ENCODE measurements at places on chromosomes 7 and 10.

DNA sequence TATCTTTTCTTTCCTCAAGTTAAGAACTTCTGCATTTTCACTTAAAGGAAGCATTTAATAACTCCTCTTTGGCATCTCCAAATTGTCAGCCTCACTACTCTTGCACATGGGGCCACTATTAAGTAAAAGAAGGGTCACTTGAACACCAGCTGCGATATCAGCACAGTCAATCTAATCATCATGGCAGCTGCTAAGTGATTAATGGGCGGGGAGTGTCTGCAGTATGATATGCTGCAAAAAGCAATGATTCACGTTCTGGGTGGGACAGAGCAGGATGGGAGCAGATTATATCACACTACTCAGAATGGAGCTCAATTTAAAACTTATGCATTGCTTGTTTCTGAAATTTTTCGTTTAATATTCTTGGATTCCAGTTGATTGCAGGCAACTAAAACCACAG lies 447.4 kb upstream of the PFKP start:
- no peak for DNase-seq

DNA sequence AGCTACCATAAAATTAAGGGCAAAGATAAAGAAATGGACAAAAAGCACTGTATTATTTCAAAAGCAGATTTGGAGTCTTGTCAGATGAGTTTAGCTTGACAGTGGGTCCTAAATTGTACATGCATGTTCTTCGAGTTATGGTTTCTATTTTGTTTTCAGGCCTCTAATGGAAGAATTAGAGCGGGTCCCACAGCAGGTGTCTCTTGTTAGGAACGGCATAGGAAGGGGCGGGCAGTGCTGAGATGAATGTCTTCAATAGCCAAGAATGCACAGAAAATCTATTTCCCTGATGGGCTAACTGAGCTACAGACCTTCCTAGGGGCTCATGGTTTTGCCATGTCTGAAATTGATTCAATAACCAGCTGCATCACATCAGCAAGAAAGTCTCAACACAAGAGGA lies 304.4 kb downstream of the FRMD4A start:
- no peak for DNase-seq

DNA sequence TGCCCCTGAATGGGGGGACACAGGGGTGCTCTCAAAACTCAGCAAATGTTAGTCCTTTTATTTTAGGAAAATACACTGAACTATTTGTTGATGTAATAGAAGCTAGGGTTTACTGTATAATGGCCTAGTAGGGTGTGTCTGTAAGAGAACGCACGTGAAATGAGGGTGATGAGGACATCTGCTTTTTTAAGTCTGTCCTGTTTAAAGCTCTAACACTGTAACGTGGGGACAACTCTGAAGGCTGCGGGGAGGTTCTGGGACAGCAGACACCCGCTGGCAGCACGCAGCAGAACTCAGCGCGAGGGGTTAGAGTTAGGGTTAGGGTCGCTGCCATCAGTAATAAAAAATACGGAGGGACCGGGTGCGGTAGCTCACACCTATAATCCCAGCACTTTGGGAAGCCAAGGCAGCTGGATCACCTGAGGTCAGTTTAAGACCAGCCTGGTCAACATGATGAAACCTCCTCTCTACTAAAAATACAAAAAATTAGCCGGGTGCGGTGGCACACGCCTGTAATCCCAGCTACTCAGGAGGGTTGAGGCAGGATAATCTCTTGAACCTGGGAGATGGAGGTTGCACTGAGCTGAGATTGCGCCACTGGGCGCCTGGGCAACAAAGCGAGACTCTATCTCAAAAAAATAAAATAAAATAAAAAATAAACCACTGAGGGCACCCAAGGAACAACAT lies 98.0 kb downstream of the CTBP2 start:
- no peak for DNase-seq

GRCh38 chr7:37424995-37425394 lies 23.7 kb downstream of the ELMO1 start:
- no peak for DNase-seq

GRCh38 chr7:139692723-139693122 lies 85.1 kb downstream of the HIPK2 start:
- no peak for DNase-seq

DNA sequence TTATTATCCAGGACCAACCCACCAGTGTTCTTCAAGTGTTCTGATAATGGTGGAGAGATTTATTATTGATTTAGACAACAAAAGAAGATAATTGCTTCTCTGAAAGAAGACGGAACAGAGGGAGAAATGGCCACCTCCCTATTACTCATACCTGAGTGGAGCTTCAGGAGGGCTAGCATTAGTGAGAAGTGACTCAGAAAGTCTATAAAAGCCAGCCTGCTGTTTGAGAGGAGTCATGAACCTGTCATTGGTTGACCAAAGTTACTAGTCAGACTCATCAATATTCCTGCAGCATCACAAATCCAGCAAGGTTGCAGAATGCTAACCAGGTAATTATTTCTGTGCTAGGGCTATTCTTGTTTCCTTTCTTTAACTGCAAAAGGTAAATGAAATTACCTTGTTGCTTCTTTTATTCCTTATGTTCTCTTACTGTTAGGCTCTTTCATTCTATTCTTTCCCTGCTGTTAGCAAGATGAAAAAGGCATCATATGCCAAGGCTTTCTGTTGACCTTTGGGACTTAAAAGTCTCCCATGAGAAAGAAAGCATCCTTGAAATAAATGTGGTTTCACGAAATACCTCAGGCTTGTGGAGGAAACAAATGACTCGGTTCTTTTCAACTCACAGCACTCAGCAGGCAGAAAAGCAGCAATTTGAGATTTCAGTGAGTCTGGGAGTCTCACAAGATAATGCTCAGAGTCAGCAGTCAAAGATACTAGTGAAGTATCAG lies 256.4 kb upstream of the PHYHIPL start:
- DNase-seq = no peak

- no peak for DNase-seq
Observed at GRCh38 chr7:116024826-116025809, 5.4 kb downstream of the TFEC start.

- DNase-seq = no peak
Observed at GRCh38 chr10:73907841-73908517, 3.0 kb upstream of the PLAU start.

DNA sequence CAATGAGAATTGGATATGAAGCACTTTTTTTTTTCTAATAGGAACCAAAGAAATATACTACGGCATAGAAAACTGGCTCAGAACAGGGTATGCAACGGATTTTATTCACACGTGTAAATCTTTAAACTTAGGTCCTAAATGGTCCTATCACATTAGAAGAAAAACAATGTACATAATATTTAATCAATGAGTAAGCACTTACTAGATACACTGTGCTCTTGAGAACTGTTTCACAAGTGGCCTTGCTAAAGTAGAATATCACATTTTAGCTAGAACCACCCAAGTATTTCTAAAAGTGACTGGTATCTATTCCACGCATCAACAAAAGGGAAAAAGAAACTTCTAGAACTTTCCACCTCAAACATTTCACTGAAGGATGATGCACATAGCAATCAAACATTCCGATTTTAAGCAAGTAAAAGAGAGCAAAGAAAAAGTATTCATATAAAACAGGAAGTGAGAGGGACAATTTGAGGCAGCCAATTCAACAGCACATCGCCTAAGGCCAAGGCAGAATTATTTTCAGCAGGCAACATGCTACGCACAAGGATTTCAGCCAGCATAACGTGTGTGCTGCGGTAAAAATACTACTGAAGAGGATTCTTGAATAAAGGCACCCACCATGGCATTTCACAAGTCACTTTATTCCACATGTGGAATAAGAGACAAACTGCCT lies 55.8 kb downstream of the PARD3 start:
- DNase-seq = no peak
